ENCODE measurements at places on chromosomes 16 and 17.
A peak's percentile ranks its signal among the peaks of the same experiment; 100 is the strongest.

DNA sequence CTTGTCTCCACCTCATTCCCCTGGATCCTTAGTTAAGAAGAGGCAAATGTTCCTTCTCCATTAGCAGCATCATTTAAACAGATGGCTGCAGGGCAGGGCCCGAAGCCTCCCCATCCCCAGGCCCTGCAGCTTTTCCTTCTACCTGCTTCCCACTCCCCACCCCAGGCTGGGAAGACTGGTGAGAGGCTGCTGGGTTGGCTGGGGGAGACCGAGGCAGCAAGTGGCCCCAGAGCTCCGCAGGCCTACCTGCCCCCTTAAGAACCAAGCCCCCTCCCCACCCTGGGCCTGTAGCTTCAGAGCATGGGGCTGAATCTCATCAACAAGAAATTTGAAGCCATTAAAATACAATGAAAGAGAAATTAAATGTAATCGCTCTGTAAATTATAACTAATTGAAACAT lies 22.1 kb upstream of the RPL38 start:
- no peak for DNase-seq

GRCh38 chr16:20393801-20394577 lies 10.5 kb downstream of the PDILT start:
- peak; percentile 27 for DNase-seq

DNA sequence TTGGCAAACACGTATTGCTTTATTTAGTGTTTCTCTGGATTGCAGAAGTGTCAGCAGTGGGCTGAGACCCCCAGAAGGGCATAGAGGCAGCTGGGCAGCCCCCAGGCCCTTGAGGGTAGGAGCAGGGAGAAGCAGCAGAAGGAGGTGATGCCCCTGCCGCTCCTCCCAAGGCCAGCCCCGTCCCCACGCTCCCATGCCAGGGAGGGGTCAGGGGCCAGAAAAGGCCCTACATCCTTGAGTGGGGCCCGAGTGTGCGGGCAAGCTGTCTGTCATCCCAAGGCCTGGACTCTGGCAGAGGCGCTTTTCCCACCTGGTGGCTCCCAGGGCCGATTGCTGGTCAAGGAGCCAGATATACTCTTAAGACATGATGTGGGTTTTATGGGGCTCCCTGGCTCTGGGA lies 8.2 kb upstream of the CRK start:
- no peak for DNase-seq

DNA sequence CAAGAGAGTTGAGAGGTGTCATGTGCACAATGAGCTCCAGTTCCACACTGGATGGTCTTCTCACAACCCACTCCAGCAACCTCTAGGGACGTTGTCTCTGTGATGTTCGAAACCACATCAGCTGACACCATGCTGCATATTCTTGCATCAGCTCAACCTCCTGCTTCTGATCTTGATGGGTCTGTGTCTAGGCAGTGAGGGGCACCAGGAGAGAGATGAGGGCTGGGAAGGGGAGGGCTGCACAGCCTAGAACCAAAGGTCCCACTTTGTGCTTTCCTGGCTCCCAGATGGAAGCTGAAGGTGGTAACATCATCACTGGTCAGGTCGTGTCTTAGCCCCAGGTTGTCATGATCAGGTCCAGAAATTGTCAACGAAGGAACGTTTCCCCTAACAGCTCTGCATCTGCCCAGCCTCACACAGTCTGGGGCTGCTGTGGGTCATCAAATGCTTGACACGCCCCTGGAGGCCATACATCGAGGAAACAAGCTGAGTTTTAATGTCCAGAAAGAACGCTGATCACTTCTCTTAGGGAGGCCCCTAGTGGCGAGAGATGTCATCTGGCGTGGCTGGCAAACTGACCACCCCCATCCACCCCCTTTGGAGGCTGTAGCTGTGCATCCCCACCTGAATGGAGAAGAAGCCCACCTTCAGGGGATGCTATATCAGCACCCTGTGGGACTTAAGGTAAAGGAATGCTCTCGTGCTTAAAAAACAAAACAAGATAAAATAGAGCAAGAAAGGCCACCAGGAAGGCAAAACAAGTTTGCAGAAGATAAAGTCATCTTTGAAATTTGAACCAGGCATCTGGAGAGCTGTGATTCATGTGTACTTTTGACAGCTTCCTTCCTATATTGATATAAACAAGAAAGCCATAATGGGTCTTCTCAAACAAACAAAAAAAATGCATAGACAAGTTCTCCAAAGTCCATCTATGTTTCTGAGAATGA lies 58.3 kb downstream of the WIPI1 start:
- DNase-seq, result peak; percentile 72

GRCh38 chr16:25796239-25796638 lies 104.5 kb downstream of the HS3ST4 start:
- no peak for DNase-seq

DNA sequence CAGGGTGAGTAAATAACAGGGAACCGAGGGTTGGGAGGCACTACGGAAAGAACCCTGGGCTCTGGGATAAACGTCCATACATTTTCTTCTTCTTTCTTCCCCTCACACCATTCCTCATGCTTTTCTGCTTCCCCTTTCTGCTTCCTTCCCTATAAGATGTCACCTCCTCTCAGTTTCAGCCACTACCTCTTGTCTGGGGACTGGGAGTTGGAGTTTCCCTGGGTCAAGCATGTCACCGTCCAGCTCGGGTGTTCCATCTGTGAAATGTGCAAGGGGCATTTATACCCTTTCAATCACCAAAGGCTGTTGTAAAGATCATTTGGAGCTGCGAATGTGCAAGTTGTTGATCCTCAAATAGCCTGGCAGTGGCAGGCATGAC lies 17.5 kb upstream of the CCL22 start:
- no peak for DNase-seq
